ENCODE measurements at places on chromosomes 1 and 21.

DNA sequence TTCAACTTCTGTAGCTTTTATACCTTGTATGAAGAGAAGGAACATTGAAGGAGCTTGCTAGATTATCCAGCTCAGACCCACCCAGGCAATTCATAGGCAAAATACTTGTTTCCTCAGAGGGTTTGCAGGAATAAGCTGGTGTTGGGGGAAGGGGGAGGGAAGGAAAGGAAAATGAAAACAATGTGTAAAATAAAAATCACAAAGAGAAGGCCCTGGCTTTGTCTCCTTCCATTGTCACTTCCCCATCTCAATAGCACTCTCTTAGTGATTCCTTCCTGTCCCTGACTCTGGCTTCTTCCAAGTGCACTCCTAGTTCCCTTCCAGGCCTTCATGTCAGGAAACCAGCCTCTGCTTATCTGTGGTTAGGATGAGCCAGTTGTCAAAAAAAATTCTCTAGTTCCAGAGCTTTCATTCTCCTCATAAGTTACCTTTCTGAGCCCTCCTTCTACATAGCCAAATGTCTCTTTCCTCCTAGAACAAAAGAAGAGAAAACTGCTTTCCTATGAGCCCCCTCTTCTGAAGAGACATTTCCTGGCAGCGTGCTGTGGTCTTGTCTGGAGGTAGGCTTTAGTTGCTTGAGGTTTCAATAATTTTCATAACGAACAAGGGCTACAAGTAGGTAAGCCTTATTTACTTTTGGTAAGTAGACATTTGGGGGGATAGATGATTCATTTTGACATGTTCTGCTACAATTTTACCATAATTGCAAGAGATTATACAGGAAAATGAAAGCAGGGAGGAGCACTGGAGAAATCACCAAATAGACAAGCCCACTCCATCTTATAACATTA lies 45.7 kb downstream of the FASLG start:
- no peak for DNase-seq

DNA sequence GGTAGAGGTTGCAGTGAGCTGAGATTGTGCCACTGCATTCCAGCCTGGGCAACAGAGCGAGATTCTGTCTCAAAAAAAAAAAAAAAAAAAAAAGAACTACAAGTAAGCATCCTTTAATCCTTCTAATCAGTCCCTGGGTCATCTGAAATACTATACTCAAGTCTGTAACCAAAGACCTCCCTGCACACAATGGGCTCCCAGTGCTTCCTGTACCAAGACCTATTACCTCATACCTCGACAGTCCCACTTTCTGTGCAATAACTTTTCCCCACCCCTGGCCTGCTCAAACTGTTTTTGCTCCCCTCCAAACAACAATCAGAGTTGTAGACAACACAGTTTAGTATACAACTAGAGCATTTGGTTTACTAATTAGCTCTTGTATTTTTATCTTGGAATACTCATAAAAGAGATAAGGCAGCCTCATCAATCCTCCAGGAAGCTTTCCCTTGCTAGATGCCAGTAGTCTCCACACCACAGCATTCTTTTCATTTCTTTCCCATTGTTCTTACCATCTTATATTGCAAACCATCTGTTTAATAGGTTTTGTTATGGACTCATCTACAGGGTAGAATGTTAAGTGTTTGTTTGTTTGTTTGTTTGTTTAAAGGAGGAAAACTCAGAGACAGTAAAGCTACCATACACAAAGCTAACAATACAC lies 19.2 kb upstream of the RLF start:
- DNase-seq: no peak

DNA sequence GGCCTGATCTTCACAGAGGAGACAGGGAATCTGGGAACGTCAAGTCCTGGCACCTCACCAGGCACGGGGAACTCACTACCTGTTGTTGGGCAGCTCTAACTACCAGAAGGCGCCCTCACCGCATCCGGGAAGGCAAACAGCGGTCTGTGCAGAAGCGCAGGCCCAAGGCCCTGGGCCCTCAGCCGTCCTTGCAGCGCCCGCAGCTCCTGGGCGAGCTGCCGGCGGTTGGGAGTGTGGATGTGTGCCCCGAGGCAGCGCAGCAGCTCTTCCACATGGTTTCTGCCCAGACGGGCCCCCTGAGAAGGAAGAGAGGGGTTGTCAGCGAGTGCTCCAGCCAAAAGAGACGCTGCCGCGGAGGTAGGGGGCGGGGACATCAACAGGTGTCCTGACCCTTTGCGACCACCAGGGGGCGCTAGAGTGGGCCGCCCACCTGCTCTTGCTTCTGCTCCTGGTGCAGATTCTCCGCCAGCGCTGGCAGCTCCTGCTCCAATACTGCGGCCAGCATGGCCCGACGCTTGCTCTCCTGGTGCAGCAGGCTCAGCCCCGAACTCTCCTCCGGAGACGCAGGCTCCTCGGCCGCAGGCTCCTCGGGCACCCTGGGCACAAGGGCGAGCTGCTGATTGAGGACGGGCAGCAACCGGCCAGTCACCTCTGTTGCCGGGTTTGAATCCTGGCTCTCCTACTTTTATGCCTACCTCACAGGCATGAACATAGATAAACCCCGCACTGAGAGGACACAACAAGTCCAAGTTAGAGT lies 9.3 kb downstream of the MAP3K6 start:
- DNase-seq: peak; percentile 74

- DNase-seq: no peak
Measured at GRCh38 chr1:228217551-228218344, 9.9 kb downstream of the OBSCN start.

- no peak for DNase-seq
Measured at GRCh38 chr1:212254853-212255363, 30.3 kb upstream of the PPP2R5A start.

Data from activated CD8-positive, alpha-beta memory T cell treated with anti-CD3 and anti-CD28 coated beads for 1 hour (primary cell).